ENCODE measurements at places on chromosomes 2 and 18.

GRCh38 chr2:151556121-151556520 is 146.4 kb downstream of the RIF1 start:
- DNase-seq: no peak

DNA sequence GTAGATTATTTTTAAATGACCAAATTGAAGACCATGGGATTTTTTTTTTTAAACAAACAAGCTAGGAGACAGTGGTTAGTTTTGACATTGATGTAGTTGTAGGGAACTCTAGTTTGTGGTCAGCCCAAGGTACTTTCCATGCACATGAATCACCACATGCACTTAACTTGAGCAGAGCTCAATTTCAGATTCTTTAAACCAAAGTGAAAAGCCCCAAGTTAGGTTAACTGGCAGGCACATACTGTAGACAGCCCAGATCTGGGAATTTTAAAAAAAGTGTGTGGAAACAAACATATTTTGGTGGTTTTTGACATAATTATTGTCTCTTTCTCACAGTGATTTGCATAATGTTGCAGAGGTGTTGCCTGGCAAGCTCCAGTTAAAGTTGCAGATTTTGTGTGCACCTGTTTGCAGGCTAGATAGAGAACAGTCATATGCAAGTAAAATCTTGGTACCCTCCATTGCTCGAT is 88.4 kb downstream of the BCL2L11 start:
- DNase-seq: no peak

DNA sequence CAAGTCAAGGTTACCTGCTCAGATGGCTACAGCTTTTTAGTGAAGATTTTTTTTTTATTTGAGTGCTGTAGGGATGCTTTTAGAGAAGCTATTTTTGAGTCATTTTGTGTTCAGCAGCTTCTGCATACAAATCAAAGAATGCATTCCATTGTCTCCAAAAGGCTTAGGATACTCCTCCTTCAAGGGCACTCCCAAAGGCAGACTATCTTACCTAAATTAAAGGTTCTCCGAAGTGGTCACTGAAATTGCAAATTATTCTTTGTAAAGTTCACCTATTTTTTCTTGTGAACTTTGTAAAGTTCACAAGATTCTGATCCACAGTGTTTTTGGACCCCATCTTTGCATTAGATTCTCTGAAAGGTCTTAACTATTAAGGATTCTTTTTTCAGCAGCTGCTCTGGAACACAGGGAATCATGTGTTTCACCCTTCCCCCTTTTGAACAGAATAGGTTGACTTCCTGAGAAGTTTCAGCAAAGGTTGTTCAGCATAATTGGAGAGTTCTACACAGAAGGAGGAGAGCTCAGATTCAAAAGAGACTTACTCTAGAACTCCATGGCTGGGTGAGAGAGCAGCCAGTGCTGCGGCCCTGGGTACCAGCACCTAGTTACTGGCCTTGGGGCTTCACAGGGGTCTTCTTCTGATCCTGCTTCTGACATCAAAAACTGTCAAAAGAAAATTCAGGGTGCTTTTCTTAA is 14.5 kb downstream of the CLIP4 start:
- DNase-seq: no peak

GRCh38 chr2:3670376-3670775 is 12.4 kb downstream of the ALLC start:
- DNase-seq: no peak

GRCh38 chr2:162992828-162993227 is 154.3 kb upstream of the KCNH7 start:
- DNase-seq: no peak

DNA sequence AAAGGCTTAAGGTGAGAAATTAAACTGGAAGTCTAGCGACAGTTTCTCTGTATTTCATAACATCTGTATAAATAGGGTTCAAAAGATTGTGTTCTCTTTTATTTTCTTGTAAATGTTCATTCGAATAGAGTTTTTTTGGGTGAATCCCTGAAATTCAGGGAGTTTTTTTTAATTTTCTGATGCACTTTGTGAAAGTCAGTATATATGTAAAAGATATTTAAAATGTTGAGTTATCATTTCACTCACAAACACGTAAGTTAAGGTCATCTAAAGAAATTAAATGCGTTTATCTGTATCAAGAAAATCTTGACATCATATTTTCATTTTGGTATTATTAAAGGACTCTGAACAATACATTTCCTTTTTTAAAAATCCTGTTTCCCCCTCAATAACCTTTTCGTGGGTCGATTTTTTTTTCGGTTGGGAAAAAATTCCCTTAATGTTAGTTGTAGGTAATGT is 3.4 kb downstream of the SP9 start:
- DNase-seq: no peak

- DNase-seq: no peak
Measured at GRCh38 chr18:61714421-61714820, 178.4 kb downstream of the RNF152 start.

- no peak for DNase-seq
Measured at GRCh38 chr2:47237375-47238334, 82.5 kb upstream of the STPG4 start.

- DNase-seq: no peak
Measured at GRCh38 chr2:170408461-170409163, 230.7 kb downstream of the MYO3B start.

- peak; percentile 20 for DNase-seq
Measured at GRCh38 chr2:44715671-44716081, 225.8 kb upstream of the SIX3 start.

DNA sequence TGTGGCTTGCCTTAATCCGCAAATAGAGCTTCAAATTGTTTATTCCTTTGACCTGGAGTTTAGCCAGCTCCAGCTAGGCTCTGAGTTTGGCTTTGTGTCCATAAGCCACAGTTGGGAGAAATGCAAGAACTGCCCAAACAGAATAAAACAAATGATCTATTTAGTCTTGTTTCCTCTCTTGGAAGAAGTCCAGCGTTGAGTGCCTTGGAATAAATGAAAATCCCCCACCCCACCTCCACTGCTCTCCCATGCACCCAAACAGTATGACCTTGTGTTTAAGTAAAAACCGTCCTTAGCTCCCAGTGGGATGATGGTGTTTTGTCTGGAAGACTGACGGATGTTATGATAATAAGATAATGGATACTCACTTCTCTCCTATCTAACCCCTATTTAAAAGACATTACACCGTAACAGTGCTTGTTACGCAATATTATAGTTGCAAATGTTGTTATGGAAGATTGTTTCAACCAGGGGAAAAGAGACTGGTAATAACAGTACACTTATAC is 3.2 kb upstream of the SERPINE2 start:
- DNase-seq: no peak

- DNase-seq: no peak
Measured at GRCh38 chr2:2707206-2707991, 376.3 kb upstream of the MYT1L start.

- DNase-seq: no peak
Measured at GRCh38 chr2:171235262-171235881, 74.7 kb upstream of the TLK1 start.

GRCh38 chr2:41152318-41152717 is 700.4 kb upstream of the SLC8A1 start:
- no peak for DNase-seq

GRCh38 chr18:10928772-10929373 is 220.5 kb downstream of the PIEZO2 start:
- DNase-seq: no peak

- peak; percentile 36 for DNase-seq
Measured at GRCh38 chr2:160493227-160494028, at the start of gene RBMS1. Gene RBMS1 (minus strand): TSS chr2:160493807. CDS start chr2:160493363, 444 bp downstream.

- no peak for DNase-seq
Measured at GRCh38 chr2:110667071-110667470, 10.8 kb downstream of the BUB1 start.

GRCh38 chr2:143608063-143608423 is 478.8 kb downstream of the ARHGAP15 start:
- no peak for DNase-seq
